ENCODE measurements at places on chromosomes 5 and 9.

GRCh38 chr9:27638716-27639115 is 65.4 kb upstream of the C9orf72 start:
- DNase-seq, result no peak

DNA sequence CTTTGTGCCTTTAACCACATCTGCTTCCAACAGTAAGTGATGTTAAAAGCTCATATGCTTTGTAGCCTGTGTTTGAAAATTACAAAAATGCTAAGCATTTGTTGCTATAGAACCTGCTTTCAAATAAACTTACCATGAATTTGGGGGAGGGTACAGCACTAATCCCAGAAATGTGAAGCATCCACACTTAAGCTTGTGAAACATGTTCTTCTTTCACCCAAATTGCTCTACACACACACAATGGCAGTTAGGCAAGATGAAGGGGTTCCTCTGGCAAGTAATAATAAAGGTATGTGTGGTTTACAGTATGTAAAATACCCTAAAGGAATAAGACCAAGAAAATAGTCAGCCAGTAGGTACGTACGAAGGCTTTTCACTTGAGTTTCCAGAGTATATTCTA is 165.6 kb downstream of the SMARCA2 start:
- DNase-seq, result no peak

GRCh38 chr5:171418982-171419687 is at the start of gene FGF18:
TSS of gene FGF18 (plus strand) at chr5:171419647. CDS start at chr5:171420200, 553 bp downstream.
- peak; percentile 50 for DNase-seq

- no peak for DNase-seq
Observed at GRCh38 chr5:35540002-35540401, 77.7 kb upstream of the SPEF2 start.

GRCh38 chr9:136140966-136141365 is 22.3 kb upstream of the TMEM250 start:
- peak; percentile 73 for DNase-seq

DNA sequence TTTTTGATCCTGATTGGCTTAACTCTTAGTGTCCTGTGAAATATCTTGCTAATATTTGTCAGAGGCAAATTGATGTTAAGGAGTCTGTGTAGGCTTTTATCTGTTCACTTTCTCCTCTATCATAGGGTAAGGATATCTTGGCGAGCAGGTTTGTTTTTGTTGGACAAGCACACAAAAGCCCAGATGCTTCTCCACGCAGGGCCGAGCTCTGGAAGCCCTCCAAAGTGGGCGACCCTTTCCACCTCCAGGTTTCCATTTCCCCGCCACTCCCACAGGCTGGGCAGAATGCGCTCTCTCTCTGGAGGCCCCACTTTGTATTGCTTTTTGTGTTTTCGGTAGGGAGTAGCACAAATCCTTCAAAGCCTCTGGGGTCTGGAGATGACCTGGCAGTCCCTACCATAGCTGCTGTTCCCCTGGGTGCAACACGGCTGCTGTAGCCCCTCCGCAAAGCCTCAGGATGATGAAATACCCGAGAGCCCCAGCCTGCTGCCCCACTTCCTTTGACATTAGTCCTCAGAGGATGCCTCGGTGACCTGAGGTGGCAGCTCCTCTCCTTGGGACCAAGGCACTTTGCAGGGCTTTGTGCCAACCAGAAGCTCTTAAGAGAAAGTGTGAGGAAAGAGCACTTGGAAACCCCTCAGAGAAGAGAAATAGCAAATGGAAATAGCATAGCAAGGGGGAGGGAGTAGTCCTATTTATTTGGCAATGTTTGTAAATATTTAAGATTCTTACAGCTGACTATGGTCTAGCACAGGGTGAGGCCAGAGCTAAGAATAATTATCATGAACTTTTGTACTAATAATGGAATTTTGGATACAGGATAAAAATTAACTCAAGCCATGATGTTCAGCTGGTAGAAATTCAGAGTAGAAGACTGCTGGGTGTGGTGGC is 122.8 kb downstream of the ARHGEF28 start:
- DNase-seq, result peak; percentile 89

- no peak for DNase-seq
Observed at GRCh38 chr9:127209220-127209619, 55.4 kb upstream of the GARNL3 start.

DNA sequence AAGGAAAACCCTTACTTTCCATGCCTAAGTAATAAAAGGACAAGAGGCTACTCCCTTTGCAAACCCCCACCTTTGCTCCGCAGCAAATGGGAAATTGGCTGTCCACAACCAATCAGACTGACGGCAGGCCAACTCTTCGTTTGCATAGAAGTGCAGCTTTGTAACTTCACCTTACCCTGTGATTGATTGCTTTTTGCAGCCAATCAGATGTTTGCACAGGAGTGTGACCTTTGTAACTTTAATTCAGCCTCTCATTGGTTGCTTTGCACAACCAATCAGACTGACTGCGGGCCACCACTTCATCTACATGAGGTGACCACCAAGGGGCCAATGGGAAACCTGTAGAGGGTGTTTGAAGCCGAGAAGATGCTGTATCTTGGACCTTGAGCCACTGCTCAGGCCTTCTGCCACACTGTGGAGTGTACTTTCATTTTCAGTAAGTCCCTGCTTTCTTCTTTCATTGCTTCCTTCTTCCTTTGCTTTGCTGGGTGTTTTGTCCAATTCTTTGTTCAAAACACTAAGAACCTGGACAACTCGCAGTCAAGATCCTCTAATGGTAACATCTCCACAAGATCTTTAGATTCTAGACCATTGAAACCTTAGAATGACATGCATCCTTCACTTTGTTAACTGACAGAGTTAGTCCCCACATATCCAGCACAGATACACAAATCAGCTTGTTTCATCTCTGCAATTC is 51.3 kb upstream of the FREM1 start:
- DNase-seq, result no peak

GRCh38 chr5:3995954-3996619 is 400.5 kb downstream of the IRX1 start:
- DNase-seq, result no peak

DNA sequence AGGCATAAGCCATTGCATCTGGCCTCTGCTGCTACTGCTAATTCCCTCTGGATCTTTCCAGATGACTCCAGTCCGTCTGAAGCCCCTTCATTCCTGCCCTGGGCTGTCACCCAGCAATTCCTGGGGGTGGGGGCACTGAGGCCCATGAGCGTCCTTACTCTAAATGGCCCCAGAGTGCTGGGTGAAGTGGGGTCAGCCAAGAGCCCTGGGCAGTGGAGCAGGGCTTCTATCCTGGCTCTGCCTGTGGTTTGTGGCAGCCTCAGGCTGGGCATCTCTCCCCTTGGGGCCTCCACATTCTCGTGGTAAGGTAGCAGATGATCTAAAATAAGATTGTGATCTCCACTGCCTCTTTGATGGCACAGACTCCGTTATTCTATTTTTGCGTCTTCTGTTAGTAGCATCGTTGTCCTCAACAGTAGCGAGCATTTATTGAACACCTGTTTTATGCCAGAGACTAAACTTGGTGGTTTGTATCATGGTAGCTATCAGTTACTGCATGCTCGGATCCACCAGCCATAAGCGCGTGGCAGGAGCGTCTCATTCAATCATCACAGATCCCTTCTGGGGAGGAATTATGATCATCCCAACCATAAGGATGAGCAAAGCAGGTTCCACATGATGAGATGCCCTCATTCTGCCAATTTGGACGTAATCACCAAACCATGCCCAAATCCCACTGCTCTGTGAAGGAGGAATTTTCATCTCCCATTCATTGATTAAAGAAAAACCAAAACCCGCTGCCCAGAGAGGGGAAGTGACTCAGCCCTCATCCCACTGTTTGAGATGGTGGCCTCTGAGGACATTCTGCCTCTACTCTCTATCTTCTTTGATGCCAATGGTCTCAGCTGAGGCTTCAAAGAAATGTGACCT is 21.9 kb upstream of the DUSP1 start:
- DNase-seq, result no peak

- no peak for DNase-seq
Observed at GRCh38 chr5:154345255-154345952, 100.4 kb upstream of the SAP30L start.

DNA sequence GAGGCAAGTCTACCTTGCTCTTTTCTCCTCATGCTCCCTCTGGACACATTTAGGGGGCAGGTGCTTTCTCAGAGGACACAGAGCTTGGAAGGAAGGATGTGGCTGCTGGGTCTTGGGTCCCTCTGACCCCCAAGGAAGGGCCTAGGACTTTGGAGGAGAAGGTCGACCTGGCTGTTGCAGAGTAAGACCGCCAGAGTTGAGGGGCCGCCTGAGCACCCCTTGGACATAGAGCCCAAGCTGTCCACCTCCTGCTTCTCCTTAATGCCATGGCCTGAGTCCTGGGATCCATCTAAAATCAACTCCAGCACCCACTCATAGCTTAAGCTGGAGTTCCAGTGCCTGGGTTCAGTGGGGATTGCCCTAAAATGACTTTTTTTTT is 20.6 kb downstream of the LAMC3 start:
- no peak for DNase-seq
